Neural crest cell (in vitro differentiated cells): ENCODE measurements at places on chromosomes 12 and 14. TPM values are rescaled to one million over a fixed set of nuclear protein-coding genes. Genes with fewer than 3 reads are reported as not detected.

Gene HSPB8
- 0.50 and 0.58 TPM in 2 replicates for total RNA-seq

Gene TAS2R42
- total RNA-seq = not detected in 2 replicates

Gene FAM186B
- 0.28 TPM in 1 of 2 replicates, not detected in the other for total RNA-seq

Gene NGB
- not detected in 2 replicates for total RNA-seq

Gene DHH
- total RNA-seq = 1.5 TPM in 2 replicates

Gene ANKRD33
- not detected in 2 replicates for total RNA-seq

Gene FOXN4
- total RNA-seq = 1.3 and 1.7 TPM in 2 replicates

Gene TAS2R9
- total RNA-seq = 0.39 TPM in 1 of 2 replicates, not detected in the other

Gene RAD9B
- 0.23 and 0.50 TPM in 2 replicates for total RNA-seq

Gene LRP10
- 14.3 and 16.3 TPM in 2 replicates for total RNA-seq

Gene MAP1LC3B2
- total RNA-seq = 0.82 TPM in 1 of 2 replicates, not detected in the other

GRCh38 chr12:116317986-116318575 is 40.6 kb upstream of the MED13L start:
- DNase-seq = no peak

DNA sequence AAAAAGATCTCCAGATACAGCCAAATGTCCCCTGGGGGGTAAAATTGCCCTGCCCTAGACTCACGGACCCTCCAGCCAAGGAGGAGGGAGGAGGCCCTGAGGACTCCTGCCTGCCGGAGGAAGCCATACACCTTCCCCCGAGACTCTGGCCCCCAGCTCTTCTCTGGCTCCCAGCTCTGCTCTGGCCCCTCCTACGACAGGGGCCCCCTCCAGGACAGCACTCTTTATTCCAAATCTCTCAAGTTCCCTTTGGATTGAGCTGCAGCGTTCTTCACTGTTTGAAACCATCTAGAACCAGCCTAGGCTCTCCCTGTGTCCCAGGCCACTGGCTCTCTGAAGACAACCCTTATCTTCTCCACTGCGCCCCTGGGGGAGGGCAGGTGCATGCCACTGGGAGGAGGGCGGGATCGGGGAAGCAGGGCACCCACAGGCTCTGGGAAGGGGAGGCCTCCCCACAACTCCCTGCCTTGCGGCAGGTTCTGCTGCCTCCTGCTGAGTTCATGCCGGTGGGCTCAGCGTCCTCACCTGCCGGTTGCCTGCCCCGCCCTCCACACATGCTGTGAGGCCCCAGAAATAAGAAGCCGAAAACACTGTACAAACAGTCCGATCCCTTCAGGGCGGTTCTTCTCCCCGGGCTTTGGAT is 112.7 kb downstream of the DICER1 start:
- no peak for DNase-seq

GRCh38 chr12:110373025-110373424 is 30.5 kb downstream of the ANAPC7 start:
- no peak for DNase-seq

DNA sequence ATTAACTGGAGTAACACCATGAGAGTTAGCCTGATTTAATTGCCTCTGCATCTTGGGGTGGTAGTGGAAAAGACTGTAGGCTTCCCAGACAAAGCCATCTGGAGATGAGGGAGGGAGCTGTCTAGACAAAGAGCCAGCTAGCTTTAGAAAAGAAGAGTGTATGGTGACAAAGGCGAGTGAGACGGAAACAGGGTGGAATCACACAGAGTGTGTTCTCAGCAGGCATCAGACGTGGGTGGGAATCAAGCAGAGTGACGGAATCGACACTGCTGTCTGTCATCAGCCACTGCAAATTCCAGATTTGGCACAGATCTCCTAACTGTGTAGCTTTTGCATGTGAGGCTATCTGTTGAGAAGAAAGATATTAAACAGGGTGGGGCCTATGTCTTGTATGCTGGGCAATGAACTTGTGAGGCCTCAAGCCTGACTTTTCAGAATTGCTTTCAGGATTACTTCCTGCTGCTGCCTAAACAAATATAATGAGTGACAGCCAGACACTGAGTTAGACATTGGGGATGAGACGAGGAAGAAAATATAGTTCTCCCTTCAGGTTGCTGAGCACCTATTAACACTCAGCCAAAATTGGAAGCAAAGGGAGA is 236.5 kb upstream of the GRIP1 start:
- no peak for DNase-seq

DNA sequence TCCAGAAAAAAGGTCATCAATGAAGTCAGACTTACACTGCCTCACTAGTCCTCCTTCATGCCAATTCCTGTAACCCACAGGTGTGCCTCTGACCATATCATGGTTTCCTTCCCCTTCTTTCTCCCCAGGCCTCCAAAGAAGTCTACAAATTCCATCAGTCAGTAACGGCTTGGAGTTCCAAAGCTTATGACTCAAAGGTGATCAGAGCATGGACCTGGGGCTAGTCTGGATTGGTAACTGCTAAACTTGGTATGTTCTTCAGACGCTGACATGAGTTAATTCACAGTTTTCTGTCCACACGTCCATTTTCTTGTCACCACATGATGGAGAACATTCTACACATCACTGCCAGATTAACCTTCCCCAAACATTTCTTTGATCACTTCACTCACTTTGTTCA is 560.4 kb downstream of the ETNK1 start:
- DNase-seq = no peak

GRCh38 chr12:19891936-19892591 is 452.8 kb downstream of the AEBP2 start:
- no peak for DNase-seq

DNA sequence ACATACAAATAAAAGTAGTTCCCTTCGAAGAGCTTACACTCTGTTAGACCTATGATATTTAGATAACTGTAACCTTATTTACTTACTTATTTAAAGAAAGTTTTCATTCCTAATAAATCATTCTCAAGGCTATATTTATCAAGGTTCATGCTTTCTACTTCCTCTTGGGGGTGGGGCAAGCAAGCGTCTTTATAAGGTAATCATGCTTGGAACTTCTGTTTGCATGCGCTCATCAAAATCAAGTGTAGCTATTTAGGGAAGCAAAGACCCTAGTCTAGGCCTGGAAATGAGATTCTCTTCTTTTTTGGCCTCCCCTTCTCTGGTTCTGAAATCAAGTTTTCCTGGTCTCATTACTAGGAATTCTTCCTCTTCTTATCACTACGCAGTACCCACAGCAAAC is 766 bp downstream of the RERG start:
- no peak for DNase-seq

DNA sequence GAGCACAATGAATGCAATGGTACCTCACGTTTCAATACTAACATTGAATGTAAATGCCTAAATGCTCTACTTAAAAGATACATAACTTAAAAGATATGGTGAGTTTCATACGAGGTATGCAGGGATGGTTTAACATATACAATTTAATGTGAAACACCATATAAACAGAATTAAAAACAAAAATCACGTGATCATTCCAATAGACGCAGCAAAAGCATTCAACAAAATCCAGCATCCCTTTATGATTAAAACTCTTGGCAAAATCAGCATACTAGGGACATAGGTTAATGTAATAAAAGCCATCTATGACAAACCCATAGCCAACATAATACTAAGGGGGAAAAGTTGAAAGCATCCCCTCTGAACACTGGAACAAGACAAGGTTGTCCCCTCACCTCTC is 845.7 kb downstream of the SLC16A7 start:
- no peak for DNase-seq

DNA sequence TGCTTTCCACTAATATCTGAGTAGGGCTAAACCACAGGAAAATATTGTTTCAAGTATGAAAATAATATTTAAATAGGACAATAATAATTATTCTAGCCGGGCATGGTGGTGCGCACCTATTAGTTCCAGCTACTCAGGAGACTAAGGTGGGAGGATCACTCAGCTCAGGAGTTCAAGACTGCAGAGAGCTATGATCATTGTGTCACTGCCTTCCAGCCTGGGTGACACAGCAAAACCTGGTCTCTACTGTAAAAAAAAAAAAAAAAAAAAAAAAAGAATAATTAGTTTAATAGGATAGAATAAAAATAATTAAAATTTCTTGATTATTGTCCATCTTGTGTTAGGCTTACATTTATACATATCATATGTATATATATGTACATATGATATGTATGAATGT is 38.5 kb upstream of the BAZ1A start:
- no peak for DNase-seq

DNA sequence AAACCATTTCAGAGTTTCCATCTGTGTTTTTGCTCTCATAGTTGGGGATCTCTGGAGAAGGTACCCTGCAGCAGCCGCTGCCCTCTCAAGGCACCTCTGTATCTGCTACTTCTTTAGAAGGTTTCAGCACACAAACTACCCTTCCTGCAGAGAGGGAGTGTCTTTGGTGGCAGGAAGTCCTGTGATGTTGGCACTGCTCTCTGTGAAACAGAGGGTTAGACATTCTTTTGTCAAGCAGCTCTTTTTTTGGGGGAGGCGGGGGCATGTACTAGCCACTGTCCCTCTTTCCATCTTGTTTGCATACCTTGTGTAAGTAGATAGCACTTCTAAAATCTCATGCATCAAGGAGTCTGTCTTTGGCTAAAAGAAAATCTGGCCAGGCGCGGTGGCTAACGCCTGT is 352.6 kb downstream of the BMP4 start:
- DNase-seq = no peak

DNA sequence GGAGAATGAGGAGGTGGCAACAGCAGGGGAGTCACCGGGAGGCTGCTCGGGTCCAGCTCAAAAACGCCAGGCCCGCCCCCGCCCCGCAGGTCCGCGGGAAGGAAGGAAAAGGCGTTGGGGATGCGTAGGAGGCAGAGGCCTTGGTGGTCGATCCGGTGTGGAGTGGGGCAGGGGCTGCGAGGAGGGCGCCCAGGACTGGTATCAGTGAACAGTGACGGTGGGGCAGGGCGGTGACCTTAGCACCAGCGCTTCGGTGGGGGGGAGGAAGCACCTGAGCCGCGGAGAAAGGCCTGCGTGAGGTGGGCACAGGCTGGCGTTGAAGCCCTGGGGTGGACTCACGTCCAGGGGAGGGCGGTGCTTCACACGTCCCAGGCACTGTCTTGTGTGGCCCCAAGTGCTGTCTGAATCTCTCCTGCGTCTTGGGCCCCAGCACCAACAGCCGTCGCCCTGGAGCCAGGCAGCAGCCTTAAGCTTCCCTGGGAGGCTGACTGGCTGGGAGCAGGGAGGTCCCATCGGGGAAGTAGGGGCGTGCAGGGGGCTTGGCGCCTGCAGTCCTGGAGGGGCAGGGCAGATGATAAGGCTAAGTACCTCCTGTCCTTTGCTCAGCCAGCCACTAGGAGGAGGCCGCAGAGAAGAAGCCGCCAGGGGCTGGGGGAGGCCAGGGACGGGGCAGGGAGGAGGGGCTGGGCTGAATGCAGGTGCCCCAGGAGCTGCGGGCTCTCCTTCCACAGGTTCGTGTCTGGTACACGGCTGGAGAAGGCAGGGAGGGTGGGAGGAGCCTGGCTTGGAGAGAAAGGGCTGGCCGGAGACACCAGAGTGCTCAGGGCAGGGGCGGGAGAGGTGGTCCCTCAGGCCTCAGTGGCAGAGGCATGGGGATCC is 26.5 kb downstream of the ZBTB42 start:
- peak; percentile 61 for DNase-seq
